NCI-H2029 (cell line): ENCODE measurements at places on chromosomes 7 and 10.

DNA sequence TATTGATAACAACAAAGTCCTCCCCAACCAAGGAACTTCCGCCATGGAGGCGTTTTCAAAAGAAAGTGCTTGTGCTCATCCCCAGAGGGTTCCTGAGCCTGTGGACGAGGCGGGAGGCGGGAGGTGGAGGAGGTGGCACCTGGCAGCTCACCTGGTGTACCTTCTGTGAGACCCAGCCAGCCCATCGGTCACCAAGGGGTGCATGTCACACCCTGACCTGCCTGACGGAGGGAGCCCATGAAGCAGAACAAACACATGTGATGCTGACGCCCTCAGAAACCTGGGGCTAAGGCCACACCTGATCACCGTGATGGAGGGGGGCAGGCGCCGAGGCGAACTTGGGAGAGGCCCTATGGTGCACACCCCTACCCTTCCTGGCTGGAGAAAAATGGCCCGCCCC lies 458.8 kb downstream of the DNAJB6 start:
- no peak for DNase-seq

- no peak for DNase-seq
Measured at GRCh38 chr7:133367561-133367960, 114.7 kb downstream of the EXOC4 start.

DNA sequence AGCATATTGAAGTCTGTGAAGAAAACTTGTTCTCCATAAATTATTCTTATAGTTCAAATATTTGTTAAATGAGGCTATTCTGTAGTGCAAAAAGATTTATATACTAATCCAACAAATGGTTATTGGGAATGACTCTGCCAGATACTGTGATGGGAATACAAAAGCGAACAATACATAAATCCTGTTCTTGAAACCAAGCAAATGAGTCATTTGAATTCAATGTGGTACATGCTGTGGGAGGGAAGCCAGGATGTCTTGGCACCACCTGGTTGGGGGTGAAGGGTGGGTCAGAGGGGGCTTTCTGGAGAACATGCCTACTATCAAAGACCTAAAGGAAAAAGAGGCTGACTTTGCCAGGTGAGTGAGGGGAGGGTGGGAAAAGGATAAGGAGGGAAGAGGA lies 594.2 kb downstream of the CALN1 start:
- no peak for DNase-seq

GRCh38 chr7:137753948-137754851 lies 92.6 kb downstream of the DGKI start:
- DNase-seq, result no peak

GRCh38 chr7:135342887-135343286 lies 109.2 kb downstream of the STRA8 start:
- DNase-seq, result peak; percentile 47

- DNase-seq, result no peak
Measured at GRCh38 chr7:101936611-101937231, 119.3 kb downstream of the CUX1 start.

DNA sequence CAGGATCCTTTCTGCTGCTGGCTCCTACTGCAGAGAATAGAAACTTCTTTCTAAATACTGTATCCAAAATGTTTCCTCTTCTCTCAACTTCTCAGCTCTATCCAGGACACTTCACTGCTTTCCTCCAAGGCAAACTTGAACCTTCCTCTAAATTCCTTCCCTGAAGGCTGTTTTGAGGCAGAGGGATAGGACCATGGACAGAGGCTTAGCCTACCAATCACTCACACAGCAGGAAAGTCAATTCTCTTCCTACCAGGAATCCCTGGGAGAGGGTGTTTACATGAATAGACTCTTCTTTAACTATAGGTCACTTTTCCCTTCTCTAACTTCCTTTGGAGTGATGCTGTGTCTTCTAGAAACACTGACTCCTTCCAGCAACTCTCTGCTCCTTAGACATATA lies 115.6 kb upstream of the MKLN1 start:
- DNase-seq, result no peak

DNA sequence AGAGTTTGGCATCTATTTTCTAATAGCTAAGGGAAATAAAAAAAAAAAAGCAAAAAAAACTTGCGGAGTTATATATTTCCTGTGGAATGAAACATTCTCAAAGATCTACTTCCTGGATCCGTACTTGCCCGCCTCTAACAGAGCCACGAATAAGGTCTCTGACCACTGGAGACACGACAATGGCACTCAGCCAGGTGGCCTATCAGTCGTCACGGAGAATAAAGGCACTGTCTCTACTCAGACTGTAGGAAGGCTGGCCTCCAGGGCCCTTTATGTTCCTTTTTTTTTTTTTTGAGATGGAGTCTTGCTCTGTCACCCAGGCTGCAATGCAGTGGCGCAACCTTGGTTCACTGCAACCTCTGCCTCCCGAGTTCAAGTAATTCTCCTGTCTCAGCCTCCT lies 58.7 kb downstream of the RGS10 start:
- DNase-seq, result no peak

DNA sequence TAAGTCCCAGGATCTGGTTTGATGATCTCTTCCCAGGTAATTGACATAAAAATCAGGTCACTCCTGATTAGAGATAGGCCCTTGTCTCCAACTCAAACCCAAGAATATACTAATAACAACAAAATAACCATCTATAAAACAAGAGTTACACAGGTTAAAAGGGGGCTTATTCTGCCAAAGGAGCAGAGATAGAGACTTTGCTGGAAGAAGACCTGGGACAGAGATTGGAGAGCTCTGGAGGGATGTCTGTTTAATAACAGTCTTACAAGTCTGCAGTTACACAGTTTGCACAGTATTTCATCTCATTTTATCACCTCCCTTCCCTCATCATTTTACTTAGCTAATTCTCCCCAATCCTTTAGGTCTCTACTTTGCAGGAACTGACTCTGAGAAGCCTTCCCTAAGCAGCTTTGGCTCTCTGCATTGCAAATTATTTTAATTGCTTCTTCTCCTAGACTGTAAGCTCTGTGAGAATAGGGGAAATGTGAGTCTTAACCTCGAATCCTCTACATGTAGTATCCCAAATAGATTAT lies 3.7 kb upstream of the ZNF438 start:
- DNase-seq, result no peak

DNA sequence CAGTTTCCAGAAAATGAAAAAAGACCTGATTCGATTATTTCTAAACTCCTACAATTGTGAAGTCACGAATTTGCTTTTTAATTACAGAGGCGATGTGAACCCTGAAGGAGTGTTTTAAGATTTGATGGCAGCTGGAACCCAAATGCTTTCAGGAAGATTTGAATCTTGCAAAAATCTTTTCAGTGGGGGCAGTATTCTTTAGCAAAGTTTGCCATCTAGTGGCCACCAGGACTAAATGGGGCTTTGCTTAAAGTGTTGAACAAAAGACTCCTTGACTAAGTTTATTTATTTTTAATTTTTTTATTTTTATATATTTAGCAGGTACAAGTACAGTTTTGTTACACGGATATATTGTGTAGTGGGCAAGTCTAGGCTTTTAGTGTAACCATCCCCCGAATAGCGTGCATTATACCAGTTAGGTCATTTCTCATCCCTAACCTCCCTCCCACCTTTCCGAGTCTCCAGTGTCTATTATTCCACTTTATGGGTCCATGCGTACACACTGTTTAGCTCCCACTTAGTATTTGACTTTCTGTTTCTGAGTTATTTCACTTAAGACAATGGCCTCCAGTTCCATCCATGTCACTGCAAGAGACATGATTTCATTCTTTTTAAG lies 98.8 kb downstream of the CACNB2 start:
- no peak for DNase-seq

- DNase-seq, result no peak
Measured at GRCh38 chr10:61751599-61751998, 88.9 kb downstream of the CABCOCO1 start.

- no peak for DNase-seq
Measured at GRCh38 chr7:23469150-23469960, 936 bp downstream of the IGF2BP3 start.

GRCh38 chr7:71021131-71021530 lies 110.8 kb upstream of the GALNT17 start:
- DNase-seq, result no peak

- no peak for DNase-seq
Measured at GRCh38 chr10:5810225-5810624, 3.0 kb downstream of the GDI2 start.

- DNase-seq, result peak; percentile 68
Measured at GRCh38 chr10:93417266-93417665, 64.9 kb downstream of the MYOF start.

- no peak for DNase-seq
Measured at GRCh38 chr7:36207451-36208291, 54.6 kb downstream of the EEPD1 start.

DNA sequence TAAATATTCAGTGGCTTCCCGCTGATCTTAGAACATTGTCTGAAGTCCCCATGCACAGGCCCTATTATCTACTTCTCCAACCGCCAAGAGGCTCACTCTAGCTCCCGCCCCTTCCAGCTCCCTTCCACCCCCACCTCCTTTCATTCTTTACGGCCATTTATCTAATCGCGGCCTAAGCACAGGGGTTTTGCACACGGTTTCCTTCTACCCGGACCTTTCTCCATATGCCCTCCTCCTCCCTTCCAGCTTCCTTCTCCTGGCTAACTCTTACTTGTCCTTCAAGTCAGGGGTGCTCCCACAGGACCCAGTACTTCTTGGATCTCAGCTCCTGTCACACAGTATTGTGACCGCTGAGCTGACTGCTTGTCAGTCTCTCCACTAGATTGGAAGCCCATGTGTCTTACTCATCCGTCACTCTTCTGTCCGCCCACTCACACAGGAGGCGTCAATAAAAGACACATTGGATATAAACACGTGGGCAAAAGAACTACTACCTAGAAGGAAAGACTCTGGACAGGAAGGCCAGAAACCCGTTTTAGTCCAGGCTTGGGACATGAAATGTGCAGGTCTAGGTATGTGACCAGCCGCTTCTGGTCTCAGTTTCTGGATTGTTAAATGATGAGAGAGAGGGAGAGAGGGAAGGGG lies 20.2 kb upstream of the HPS1 start:
- DNase-seq, result no peak

DNA sequence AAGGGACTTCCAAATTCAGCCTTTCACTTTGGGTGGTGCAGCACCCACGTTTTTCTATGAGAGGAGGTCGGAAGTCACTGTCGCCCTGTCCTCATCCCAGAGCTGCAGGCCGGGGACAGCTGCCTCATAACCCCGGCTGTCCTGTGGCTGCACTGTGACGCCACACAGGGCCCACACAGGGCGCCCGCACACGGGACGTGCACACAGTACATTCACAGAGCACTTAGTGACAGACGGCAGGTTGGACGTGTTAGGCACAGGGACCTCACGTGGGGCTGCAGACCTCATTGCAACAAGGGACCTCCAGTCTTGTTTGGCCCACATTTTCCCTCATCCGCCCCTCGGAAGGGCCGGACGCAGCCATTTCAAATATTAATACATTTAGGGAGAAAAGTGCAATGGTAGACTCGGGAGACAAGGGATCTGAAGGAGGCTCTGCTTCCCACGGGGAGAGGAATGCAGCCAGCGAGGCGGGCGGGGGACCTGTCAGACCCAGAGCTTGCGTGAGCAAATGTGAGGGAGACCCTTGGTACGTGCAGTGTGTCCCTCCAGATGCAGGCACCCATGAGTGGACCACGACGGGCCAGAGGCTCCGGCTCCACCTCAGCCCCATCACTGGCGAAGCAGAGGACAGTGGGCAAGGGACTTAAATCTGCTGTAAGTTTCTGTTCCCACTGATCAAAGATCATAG lies 86.7 kb downstream of the VOPP1 start:
- DNase-seq, result no peak
